ENCODE measurements at places on chromosomes 11 and 22. TPM values are rescaled to one million over a fixed set of nuclear protein-coding genes. Genes with fewer than 3 reads are reported as not detected.

DNA sequence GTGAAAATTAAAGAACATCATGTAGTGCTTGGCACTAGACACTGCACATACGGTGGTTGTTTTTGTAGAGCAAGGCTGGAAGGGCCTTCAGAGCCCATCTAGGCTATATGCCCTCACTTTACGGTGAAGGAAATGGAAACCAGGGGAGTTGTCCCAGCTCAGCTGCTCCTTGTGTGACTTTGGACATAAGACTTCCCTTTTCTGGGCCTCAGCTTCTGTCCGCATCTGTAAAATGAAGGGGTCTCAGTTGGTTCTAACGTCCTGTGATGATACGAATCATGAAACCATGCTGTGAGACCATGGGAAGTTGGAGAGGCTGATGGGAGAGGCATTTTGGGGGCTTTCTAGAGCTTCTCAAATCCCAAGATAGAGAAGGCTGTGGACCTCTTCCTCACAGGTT, 4.7 kb downstream of the KCNE3 start:
- no peak for DNase-seq

SCO2 gene
- 5.7 TPM for total RNA-seq

- DNase-seq, result no peak
Measured at GRCh38 chr11:105823495-105824033, 198.5 kb downstream of the MSANTD4 start.

DNA sequence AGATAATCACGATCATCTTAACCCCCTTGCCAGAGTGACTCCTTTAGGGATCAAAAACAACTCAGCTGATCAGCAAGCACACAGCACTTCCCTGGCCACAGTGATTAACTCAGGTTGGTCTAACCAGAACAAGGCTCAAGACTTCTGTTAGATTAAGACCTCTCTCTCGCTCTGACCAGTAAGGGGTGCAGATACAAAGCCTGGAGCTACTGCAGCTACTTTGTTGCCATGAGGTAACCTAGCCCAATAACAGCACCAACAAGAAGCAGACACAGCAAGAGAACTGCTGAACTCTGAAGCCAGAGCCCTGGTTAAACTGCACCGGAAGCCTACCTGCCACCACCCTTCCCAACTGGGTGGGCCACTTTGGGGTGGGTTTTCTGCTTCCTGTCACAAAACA, 42.0 kb downstream of the LINC01488 start:
- no peak for DNase-seq

GRCh38 chr11:59302991-59303390, 55.7 kb upstream of the OR5AN1 start:
- DNase-seq, result no peak

- DNase-seq, result no peak
Measured at GRCh38 chr11:11532574-11532973, 89.2 kb downstream of the GALNT18 start.

P2RX6 gene
- total RNA-seq, result 1.1 TPM

DNA sequence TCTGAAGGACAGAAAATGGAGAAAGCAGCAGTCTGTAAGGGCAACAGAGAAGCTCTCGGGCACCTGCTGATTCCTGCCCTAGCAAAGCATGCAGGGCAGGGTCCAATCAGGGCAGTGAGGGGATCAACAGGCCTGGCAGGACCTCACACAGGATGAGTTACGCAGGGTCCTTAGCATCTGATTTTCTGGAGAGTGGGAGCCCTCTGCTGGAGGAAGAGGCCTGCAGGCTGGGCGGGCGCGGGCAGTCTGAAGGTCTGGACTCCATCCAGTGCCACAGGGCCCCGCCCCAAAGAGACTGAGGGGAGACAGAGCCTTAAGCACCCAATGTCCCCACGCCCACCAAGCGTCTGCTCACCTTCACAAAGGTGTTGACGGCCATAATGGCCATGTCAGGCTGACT, 28.9 kb downstream of the AP1B1 start:
- peak; percentile 51 for DNase-seq

APOC3 gene
- total RNA-seq, result not detected

DNA sequence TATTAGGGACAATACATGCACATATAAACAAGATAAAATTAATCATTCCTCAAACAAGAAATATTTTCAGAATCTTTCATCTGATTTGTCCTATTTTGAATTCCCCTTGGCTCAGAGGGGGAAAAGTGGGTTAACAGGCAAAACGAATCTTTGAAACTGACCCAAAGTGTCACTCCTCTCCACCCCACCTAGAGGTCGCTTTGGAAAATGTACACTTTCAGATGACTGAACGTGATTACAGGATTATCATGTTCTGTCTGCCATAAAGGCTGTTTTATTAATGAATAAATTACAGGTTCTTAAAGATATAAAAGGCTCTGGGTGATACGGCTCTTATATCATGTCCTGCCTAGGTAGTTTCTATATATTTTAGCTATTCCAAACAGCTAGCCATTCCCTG, 1735.0 kb downstream of the LRRC4C start:
- DNase-seq, result peak; percentile 14

MPZL2 gene
- 51.5 TPM for total RNA-seq

SYT8 gene
- total RNA-seq, result 4.7 TPM

- DNase-seq, result peak; percentile 67
Measured at GRCh38 chr11:118353084-118353710, 6.2 kb upstream of the UBE4A start.

GRCh38 chr11:123590296-123590912, 64.0 kb downstream of the SCN3B start:
- peak; percentile 93 for DNase-seq

OR5AP2 gene
- total RNA-seq, result not detected

GRCh38 chr22:33743756-33744155, 176.5 kb downstream of the LARGE1 start:
- DNase-seq, result no peak

OR56A1 gene
- total RNA-seq, result not detected

C11orf87 gene
- not detected for total RNA-seq

DNA sequence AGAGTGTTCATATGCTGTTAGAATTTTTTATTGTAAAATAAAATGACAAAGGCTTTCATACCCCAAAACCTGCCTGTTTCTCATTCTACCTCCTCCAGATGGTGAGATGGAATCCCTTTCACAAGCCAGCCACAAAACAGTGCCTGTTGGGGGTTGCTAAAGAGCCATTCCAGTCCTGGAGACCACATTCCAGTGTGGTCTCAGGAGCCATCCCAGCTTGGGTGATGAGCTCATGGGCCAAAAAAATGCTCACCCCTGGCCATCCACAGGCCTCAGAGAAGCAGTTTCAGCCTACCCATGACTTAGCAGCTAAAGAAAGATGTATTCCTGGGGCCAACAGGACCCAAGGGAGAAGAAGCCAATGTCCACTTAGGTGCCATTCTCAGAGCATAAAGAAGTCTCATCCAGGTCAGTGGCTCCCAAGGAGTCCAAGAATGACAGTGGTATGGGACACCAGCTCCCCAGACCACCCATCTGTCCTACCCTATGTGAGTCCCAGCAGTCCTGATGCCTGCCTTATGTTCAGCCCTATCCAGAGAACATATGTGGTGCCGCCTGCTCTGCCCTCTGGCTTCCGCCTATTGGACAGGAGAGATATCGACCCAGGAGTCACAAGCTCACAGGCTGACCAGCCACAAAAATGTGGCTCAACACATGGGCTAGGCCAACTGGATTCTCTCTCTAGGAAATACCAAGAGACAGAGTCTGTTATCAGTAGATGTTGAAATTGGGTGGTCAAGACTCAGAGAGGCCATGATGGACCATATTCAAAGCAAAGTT, 26.4 kb downstream of the C11orf91 start:
- DNase-seq, result no peak

GRCh38 chr11:18191376-18191775, 18.7 kb downstream of the MRGPRX4 start:
- DNase-seq, result no peak

DNA sequence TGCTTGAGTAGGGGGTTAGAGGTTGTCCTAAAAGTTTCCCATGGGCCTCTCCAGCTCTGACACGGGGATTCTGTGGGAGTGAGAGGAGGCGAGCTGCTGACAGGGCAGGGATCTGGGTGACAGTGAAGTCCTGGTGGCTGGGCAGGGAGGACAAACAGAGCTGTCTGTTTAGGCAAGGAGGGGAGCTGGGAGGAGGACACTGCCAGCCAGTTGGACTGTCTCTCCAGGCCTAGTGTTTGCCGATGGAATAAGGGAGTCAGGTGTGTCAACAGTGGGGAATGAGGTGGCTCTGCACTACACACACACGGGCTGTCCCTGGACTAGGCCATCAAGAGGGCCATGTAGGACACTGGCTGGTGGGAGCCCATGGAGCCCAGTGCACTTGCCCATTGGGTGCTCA, 20.6 kb upstream of the SYT7 start:
- DNase-seq, result peak; percentile 59

EHF gene
- total RNA-seq, result 29.0 TPM

DNA sequence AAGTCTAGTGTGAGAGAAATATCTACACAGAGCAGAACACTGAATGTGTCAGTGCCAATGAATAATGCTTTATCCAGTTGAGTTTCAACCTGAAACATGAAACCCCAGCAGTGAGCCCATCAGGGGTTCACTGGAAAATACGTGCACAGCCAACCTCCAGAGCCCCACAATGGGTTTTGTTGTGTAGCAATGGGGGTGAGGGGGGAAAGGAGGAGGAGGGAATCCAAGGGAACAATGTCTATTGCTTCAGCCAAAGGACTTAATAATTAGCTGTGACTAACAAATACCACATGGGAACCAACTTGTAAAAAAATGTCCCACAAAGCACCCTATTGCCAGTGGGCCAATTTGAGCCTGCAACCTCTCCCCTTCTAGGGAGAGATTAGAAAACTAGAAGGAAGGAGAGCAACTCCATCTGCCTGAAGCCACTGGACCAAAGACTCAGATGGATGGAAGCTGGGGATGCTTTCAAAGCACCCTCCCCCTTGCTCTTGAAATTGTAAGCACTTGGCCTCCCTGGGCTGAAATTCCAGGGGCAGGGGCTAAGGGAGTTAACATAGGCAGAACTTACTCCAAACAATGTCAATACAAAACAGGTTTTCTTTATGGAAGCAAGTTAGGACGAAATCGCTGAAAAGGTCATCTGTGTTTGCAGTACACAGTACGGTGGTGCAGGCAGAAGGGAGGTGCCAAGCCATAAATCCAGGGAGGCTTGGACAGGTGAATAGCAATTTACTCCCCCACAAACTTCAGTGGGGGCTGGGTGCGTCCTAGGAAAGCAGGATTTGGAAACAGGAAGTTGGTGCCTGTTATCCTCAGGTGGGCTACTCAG, 99.8 kb downstream of the ARL14EP start:
- DNase-seq, result no peak

GRCh38 chr11:92735039-92735438, 234.4 kb upstream of the MTNR1B start:
- no peak for DNase-seq

LMO2 gene
- total RNA-seq, result 0.23 TPM

BUD13 gene
- 28.9 TPM for total RNA-seq

Measured in PC-3 (cell line).